ENCODE measurements at places on chromosomes 16 and 17. TPM values are rescaled to one million over a fixed set of nuclear protein-coding genes. Genes with fewer than 3 reads are reported as not detected.
A peak's percentile ranks its signal among the peaks of the same experiment; 100 is the strongest.

DNA sequence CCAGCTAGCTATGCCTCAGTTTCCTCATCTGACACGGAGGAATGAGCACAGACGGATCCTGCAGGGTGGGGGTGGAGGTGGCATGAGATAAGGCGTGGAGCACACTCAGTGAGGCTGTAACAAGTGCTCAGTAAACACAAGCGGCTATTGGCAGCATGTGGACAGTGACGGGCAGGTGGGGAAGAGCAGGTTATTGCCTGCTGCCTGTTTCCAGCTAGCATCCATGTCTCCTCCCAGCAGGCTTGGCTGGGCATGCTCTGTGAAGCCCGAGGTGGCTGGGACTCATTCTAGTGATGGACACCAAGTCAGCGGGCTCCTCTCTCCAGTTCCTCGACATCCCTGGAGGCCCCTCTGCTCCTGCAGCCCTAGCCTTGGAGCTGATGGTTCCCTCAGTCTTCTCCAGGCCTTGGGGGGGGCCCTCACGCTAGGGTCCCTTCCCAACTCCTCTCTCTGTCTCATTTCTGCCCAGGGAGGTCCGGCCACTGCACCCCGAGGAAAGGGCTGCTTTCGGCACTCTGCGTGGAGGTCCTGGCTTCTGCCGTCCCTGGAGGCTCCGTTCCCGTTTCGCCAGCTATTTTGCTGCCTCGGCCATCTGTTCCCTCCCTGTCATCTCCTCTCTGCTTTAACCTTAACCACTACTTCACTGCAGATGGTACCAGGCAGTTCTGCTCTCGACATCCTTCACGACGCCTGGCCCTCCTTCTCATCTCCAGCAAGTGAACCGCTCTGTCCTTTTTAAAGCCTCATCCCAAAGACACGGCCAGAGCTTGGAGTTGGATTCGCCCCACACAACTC lies 6.2 kb downstream of the RTN4RL1 start:
- no peak for DNase-seq

DNA sequence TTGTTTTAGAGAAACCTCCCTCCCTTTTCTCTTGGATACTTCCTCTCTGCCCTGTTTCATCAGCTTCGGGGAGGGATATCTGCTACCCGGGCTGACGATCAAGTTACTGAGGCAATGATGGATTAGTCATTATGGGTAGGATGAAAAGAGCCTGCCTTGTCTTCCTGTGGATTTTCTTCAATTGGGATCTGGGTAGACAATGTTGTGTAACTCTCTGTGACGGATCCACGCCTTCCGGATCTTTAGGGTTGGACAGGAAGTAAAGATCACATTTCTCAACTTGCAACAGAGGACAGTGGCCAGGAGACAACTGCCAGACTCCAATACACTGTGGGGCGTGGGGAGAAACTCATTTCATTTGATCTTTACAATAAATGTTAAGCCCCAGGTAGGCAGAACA lies 11.3 kb upstream of the CHST6 start:
- peak; percentile 27 for DNase-seq

Gene CCL1
- total RNA-seq, result not detected

DNA sequence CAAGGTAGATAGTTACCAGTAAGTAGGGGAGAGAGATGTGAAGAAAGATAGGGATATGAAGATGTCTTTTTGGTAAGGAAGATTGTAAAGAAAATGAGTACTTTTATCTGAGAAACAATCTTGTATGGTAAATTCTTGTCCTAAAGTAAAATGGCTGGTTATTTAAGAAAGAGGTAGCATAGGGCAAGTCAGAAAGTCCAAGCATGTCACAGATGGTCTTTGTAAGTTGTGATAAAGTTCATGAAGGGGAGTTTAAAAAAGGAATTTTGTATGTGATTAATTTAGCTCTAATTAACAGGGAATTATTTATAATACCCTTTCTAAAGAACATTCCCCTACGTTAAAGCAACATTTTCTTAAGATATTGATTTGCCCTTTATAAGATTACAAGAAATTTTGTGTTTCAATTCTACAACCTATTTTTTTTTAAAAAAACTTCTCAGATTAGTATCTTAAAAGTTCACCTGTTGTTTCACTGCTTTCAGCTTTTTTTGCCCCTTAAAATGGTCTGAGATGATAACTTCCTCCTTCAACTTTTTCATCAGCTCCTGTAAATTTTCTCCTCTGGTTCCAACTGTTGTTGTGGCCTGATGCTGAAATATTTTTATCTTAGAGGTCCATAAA lies 16.2 kb upstream of the CPHXL start:
- no peak for DNase-seq

- no peak for DNase-seq
Measured at GRCh38 chr16:74271872-74272271, 24.7 kb upstream of the PSMD7 start.

GRCh38 chr16:11088831-11089230 lies 144.5 kb downstream of the CLEC16A start:
- no peak for DNase-seq

DNA sequence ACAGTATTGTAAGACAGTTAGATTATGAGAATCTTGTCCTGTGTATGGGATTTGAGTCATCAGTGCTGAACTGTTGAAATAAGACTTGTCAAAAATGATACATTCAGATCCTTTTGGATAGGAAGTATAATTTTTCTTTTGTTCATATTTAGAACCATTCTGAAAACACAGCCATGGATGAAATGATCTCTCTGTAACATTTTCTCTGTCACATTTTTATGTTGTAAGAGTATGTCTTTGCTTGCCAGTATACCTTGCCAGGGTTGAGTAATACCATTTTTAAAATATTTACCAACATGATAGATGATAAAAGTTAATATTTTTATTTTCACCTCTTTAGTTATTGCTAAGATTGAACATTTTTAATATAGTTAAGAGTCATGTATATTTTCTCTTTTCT lies 45.0 kb downstream of the NSRP1 start:
- no peak for DNase-seq

DNA sequence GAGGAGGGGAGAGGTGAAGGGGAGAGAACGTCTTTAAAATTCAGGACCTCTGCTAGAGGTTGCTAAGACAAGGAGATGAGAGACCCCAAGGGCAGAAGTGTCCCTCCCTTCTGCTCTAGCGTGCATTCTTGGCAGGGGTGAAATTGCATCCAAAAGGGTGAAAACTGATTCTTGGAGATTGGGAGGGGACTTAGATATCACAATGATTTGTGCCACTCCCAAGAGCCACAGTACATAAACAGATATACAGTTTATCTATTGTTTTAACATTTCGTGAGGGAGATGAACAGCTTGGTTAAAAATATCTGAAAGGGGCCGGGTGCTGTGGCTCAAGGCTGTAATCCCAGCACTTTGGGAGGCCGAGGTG lies 12.8 kb downstream of the CAVIN1 start:
- no peak for DNase-seq

- no peak for DNase-seq
Measured at GRCh38 chr16:66425651-66426050, 1.4 kb upstream of the BEAN1 start.

DNA sequence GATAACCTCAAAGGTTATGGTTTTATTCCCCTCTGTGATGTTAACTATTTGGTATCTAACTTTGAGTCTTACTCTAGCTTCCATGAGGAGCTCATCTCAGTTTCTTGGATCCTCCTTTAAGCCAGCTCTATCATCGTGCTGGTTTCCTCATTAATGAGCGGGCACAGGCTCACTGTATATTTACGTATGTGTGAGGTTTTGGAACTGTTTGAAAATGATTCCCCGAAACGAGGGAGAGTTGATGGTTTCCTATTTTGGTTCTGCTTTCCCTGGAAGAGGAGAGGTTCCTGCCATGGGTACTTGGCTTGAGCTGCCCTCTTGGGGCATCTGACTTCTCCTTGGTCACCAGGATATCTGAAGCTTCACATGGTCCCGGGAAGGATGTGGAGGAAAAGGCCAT lies 32.7 kb upstream of the PIK3R6 start:
- DNase-seq, result no peak

DNA sequence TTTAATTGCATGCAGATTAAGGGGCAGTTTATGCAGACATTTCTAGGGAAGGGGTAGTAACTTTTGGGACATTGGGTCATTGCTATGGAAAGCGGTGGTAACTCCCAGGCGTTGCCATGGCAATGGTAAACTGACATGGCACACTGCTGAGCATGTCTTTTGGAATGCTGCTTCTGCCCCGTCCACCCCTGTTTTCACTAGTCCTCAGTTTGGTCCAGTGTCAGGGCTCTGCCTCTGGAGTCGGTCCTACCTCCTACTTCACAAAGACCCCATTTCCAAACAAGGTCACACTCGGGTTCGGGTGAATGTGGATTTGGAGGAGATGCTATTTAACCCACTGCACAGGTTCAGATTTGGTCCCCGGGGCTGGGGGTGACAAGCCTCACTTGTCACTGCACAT lies 2.9 kb downstream of the IL34 start:
- no peak for DNase-seq

Measured in MG63 (cell line).